Stimulated activated CD8-positive, alpha-beta memory T cell treated with anti-CD3 and anti-CD28 coated beads, Interleukin-15, amount 100 ng/mL, for 1 hour (primary cell): ENCODE measurements at places on chromosomes 2 and 18.

DNA sequence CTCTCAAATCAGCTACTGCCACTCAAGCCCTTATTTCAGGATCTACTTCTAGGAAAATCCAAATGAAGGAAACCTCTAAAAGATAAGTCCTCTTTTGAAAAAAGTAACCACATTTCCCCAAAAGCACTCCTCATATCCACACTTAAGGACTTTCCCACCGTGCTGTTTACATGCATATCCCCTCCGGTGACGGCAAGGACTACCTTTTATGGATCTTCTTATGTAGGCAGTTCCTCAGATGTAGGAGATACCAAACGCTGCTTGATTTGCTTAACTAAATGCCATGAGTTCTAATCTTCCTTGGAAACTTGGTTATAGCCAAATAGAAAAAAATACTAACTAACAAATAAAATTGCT lies 6.9 kb upstream of the TMEM87B start:
- DNase-seq = no peak

DNA sequence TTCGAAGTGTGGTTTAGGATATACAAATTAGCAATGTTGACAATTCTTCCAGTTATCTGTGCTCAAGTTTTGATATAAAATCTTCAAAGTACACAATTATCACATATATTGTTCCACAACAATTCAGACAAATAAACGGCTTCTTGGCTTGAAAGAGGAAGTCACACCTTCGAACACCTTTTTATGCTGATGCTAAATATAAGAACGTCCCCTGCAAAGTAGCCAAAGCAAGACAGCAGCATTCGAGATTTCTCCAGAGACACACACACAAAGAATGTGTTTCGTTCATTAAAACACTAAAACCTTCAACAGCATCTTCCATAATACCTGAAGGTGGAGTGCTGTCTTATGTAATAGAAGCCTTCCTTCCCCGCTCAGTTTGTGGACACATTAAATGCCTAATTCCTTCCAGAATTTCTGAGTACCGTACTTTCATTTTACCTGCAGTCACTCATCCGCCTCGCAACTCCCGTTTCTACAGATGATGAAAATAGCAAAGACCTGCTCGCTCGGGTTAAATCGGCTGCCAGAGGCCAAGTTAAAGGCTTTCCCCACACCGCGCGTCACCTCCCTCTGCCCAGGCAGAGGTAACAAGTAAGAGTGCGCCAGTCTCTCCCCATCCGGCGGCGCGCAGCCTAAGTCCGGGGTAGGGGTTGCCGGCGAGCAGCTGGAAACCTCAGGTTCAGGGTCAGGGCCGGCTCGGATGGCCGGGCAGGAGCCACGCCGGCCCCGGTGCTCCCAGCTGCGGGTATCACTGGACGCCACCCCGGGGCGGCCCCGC lies 847 bp downstream of the SERPINE2 start:
- DNase-seq = no peak

DNA sequence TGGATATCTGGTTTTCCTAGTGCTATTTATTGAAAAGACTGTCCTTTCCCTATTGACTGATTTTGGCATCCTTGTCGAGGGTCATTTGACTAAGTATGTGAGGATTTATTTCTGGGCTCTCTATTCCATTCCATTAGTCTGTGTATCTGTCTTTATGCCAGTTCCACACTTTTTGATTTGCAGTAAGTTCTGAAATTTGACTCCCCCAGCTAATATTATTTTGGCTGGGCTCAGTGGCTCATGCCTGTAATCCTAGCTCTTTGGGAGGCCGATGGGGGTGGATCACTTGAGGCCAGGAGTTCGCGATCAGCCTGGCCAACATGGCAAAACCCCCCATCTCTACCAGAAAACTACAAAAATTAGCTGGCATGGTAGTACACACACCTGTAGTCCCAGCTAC lies 46.8 kb upstream of the GAREM2 start:
- no peak for DNase-seq

DNA sequence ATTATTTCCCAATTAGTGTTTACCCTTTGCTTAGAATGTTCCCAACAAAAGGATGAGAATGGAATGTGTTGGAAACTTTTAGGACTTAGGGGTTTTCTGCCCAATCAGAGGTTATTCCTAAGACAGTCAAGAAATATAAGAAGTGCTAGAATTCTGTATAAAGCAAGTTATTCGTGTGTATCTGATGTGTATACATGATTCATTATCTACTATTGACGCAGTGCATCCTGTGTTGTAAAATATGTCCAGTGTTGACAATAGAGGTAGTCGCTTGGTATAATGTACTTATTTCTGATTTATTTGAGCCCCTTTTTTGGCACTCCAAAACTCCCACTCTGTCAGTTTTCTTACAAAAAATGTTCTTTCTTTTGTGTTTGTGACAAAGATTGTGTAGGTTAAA lies 881 bp downstream of the PIKFYVE start:
- DNase-seq = no peak

GRCh38 chr18:20971886-20972267 lies 139.7 kb downstream of the ROCK1 start:
- DNase-seq = no peak

- DNase-seq = no peak
These were observed 117.7 kb downstream of the CRIM1 start for GRCh38 chr2:36473230-36473629.

DNA sequence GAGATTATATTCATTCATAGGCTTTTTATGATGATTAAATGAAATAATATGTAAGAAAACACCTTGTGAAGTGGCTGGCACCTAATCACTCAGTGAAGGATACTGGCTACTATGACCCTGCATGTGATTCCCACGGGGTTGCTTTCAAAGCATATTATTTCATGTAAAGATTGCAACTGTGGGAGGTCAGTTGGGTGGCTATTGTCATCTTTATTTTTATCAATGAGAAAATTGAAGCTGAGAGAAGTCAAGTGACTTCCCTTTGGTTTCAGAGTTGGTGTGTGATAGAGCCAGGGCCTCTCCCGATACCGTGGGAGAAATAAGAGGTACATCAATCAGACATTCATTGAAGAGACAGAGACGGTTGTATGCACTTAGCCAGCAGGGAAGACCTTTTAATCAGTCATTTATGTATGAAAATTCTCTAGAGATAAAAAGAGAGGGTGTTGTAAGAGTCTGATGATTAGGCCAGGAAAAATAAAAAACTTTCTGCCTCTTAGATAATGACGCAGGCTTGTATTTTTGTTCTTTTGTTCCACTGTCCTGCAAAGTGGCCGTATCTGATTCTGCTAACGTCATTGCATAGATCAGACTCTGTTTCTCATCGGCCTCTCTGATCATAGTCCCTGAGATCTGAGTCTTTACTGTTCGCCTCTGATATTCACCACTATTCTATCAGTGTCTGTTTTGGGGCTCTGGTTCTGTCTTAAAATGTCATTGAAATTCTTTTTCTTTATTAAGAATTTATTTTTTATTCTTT lies 50.5 kb downstream of the QPCT start:
- DNase-seq = no peak

- DNase-seq = no peak
These were observed 9.0 kb downstream of the ENOSF1 start for GRCh38 chr18:703213-703967.

DNA sequence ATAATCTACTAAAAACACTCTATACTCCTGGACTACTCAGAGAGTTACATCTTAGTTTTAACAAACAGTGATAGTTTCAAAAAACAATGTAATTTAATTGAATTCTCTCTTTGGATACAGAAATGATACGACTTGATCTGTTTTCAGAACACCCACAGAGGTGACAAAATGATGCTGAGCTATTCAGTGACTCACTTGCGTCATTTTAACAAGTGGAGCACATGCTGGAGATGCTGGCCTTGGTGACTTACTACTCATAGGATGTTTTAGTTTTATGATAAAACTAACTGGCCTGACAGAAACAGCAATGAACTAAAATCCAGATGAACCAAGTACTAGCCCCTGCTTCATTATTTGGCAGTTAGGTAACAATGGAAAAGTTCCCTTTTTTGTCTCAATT lies 101.3 kb upstream of the ITGB6 start:
- DNase-seq = no peak

GRCh38 chr2:38485734-38486133 lies 108.7 kb upstream of the ATL2 start:
- no peak for DNase-seq

DNA sequence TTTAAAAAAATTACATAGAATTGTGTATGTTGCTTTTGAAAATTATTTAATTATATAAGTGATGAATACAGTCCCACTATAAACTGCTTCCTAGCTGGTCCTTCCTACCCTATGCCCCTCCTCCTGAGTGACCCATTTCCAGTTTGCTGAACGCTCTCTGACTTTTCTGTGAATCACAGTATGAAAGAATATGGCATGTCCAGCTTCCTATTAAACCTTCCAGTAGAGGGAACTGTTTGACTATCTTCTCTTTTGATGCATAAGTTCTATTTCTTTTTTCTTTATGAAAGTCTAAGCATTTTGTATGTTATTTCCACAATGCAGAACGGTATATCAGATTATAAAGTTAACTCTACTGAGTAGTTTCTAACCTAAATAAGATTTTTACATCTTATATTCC lies 41.3 kb downstream of the PSMG2 start:
- no peak for DNase-seq

DNA sequence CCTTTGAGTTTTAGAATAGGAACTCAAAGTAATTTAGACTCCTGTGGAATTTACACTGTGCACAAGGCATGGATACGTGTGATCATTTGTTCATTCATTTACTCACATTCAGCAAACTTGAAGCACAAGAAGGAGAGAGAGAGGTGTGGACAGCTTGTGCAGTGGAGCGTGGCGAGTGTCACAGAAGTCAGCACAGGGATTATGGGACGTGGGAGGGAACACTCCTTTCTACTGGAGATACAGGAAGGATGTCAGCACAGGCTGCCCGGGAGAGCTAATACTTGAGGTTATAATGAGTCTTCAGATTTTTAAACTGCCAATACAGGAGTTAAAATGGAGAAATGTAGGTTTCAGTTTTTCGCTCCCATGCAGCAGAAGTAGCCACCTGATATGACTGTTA lies 7.0 kb downstream of the FAM228A start:
- DNase-seq = no peak

DNA sequence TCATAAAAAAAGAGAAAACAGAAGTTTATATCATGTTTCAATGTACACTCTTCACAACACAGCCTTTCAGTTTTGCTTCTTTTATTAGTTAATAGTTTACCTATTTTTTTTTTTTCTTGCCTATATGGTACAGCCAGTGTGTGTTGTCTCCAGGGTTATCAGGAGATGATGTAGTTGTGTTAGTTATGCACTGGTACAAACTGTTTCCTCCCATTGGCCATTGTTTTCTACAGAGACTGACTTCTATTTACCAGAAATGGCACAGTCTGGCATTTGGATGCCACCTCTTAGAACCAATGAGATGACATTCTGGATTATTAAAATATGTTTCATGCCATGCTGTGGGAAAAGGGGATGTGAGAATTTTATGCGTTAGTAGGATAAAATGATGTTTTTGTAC lies 339.4 kb downstream of the PLCL1 start:
- DNase-seq = no peak

DNA sequence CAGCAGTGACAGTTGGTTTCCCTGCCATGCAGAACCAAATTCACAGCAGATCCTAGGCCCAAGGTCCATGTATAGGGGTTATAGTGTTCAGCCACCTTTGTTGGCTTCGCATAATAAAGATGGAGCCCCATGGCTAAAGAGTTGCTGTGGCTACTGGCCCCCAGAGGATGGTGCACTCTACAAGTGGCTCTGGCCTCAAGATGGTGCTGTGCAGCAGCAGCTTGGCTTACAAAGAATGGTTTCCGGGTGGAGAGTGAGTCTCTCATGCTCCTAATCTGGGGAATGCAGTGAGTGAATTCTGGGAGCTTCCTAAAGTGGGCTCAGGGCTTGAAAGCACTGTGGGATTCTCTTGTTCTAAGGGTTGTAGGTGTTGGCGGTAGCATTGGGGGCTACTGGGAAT lies 1199.7 kb downstream of the CNTNAP5 start:
- no peak for DNase-seq

DNA sequence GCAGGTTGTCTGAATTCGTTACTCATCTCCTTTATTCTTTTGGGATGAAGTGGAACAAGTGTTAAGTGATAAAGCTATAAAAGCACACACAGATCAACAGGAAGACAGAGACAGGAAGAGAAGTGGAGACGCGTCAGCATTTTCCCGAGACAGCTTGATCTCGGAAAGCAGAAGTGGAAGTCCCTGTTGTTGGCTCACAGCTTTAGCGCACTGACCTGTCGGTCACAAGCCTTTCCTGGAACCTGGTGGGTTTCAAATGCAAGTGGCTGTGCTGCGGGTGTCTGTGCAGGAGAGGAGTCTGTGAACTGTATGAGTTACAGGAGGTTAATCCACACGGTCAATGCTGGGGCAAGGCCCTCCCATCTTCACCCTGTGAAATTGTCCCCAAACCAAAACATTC lies 116.6 kb upstream of the PELI1 start:
- DNase-seq = no peak

GRCh38 chr18:53503914-53504441 lies 720.5 kb downstream of the MBD2 start:
- DNase-seq = no peak

DNA sequence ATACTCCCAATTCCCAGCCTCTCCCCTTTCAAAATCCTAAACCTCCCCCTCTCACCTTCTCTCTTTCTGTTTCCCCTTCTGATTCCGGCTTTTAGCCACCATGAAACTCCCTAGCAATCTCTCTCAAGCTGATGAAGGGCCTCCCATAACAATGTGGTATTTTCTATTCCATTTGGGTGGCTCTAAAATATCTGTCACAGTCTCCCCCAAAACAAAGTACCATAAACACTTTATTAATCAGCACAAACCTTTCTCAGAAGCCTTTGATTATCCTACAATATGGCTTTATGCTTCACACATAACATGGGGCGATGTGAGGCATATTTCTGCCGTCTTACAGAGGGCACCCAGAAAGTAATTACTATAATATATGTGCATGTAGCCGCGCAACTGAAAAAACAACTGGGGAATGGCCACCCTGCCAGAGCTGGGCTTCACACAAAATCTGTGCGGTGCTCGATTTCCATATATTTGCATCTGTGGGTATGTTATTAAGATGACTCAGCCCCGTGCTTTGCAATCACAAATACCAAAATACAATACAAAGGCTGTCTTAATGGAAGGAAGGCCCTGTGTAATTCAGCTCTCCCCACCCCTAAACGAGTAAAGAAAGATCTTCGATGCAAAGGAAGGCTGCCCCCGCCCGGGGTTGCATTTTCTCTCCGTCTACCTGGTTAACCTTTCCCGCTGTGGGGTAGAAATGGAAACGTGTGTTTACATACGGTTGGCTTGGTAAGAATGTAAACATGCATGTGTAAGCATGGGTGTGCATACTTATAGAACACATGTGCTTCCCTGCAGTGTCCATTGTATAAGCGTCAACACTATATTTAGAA lies 81.4 kb downstream of the CELF4 start:
- DNase-seq = no peak

DNA sequence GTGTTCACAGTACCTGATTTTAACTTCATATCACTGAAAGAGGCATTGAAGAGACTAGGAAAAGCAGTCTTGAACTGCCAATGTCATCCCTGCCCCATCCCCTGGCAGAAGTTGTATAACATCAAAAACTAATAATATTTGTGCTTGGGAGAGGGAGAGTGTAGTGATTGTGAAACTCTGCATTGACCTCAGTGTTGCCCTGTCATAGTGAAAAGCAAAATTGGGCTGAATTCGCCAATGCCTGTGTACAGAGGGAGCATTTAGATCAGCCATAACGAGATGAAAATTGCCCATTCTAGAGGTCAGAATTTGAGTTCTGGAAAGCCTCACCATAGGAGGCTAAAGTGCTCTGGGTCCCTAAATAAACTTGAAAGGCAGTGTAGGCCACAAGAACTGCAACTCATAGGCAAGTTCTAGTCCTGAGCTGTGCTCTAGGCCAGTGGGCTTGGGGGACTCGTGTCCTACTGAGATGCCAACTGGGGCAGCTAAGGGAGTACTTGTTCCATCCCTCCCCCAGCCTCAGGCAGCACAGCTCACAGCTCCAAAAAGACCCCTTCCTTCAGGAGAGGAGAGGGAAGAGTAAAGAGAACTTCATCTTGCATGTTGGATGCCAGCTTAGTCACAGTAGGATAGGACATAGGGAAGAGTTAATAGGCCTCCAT lies 855.6 kb downstream of the TSN start:
- no peak for DNase-seq
